K562 (cell line): ENCODE measurements at places on chromosomes 1 and 21.

DNA sequence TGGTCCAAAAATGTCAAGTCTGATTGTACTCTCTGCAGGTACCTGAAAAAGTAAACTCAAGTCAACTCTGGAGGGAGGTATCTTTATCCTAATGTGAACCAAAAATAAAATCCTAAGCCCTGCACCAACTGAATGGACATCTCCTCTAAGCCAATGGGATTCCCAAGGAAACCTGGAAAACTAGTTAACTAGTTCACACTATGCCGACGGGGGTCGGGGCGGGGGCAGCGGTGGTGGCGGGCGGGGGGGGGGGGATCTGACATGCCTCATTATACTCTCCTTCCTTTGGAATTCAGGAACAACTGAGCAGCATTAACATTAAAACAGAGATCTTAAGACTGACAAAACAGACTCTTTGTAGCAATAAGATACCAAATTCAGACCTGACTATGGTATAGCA, 452.6 kb upstream of the CAMK1G start:
- no peak for DNase-seq

GRCh38 chr1:233163696-233164095, 131.8 kb downstream of the PCNX2 start:
- DNase-seq, result no peak

- no peak for DNase-seq
These were observed at the start of gene UAP1 for GRCh38 chr1:162561616-162562469. Gene UAP1, plus strand, starts transcription at chr1:162561722. Its CDS starts 4,347 bp downstream, at chr1:162566069.

DNA sequence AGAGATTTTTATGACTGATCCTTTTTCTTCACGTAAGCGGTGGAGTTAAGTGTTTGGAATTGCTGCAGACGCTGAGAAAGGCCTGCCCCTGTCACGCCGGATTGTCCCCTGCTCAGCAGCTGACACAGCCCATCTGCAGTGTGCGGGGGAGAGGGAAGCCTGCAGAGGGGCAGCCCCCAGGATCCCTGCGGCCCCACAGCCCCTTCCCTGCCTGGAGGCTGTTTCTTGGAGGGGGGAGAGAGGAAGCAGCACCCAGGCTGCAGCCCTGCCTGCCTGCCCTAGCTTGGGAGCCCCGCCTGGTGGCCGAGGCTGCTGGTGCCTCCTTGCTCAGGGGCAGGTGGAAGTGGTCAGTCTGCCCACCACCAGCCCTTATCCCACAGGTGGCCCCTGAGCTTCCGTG, 50.7 kb downstream of the PRDM16 start:
- DNase-seq, result no peak

DNA sequence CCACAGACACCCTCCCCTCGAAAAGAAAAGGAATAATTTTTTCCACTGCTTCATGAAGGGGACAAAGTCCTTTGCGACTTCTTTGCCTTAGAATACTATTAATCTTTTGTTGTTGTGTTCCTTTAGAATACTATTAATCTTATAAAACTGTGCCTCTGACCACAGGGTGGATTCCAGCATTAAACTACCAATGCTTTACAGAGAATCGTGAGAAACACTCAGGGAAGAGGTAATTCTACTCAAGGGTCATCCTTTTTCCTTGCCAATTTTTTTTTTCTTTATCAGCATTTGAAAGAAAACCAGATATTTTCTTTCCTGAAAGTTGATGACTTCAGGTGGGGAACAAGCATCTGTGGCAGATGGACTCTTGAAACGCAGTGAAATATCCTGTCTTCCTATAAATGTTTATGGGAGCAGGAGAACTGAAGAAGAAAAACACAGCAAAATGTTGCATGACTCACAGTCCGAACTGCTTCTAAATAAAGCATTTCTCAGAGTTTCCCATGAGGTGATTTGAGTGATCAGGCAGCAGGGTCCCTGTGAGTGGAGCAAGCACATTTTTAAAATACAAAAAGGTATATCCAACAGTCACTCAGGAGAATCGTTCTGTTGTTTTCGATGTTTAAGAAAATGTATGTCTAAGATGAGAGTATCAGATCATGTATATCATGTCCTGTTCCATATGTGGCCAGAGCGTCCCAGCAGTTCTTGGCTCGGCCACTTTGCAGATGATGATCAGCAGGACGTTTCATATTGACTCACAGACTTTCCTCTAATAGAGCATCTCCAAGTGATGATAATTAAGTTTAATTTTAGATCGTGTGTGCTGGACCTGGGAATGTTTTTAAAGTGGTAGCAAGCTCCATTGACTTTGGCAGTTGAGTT, 154.2 kb upstream of the RUNX1 start:
- DNase-seq, result no peak

DNA sequence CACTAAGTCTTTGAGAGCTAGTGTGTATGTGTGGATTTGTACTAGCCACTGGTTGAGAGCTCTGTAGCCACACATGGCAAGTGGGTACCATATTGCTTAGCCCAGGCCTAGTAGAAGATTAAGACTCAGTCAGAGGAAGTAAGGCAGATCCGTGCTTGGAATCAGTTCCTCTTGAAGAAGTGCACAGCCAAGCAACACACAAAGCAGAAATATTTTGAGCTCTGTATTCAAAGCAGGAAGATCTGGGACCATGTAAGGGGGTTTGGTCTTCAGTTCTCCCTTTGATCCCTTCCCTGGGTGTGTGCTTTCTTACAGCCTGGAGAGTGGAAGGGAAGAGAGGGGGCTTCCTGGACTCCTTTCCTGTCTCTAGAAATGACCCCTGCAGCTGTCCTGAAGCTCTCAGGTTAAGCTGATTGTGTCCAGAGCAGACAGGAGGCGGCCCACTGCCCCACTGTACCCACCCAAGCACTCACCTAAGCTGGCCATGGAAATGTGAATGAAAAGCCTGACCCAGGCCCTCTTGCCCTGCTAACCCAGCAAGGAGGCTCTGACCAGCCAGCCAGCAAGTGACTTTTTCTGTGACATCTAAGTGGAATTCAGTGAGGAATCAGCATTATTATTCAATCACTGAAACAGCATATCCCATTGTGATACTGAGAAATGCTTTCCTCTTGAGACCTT, 3.6 kb downstream of the ETS2 start:
- no peak for DNase-seq

DNA sequence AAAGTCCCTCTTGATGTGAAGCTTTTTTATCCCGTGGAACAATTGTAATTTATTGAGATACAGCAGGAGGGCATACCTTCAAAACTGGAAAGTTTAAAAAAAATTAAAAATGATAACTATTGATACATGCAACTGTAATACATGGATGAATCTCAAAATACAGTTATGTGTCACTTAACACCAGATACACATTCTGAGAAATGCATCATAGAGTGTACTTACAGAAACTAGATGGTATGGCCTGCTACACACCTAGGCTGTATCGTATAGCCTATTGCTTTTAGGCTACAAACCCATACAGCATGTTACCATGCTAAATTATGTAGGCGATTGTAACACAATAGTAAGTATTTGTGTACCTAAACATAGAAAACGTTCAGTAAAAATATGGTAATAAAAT, 7.1 kb upstream of the AKNAD1 start:
- DNase-seq, result no peak

- DNase-seq, result no peak
These were observed 27.2 kb downstream of the HSPG2 start for GRCh38 chr1:21909787-21910503.

DNA sequence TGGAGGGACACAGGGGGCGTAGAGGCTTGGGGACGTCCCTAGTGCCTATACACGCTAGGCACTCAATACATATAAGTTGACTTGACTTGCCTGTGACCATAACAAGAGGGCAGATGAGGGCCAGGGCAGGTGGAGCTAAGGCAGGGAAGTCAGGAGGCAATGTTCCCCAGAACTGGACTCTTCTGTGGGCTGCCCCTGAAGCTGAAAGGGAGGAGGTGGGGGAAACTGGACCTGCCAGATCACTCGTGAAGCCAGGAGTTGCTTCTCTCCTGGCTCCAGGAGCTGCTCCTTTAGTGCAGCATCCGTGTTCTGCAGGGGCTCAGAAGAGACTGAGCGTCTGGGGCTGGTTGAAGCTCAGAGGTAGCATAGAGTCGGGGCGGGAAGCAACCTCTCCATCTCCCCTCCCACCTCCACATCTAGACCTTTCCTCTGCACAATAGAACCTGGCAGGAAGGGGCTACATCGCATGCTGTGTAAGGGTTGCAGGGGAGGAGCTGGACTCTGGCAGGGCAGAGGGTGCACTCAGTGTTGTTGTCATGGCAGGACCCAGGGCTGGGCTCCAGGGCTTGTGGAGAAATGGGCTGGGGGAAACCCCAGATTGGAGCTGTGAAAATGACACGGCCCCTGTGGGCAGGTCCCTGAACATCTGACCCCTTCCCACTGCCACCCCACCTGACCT, 2.9 kb upstream of the SEMA4A start:
- no peak for DNase-seq

DNA sequence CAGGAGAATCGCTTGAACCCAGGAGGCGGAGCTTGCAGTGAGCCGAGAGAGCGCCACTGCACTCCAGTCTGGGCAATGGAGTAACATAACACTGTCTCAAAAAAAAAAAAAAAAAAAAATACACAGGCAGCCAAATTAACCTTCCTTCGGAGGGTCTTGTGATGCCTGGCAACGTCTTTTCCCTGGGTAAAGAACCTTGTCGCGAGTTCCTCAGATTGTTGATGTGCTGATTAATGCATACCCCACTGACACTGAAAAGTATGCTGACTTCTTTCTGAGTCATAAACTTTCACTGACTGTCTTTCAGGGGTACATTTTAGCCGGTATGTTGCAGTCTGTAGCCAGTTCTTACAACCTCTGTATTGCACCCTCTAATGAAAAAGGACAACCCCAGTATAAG, 95.1 kb upstream of the SOD1 start:
- DNase-seq, result no peak

DNA sequence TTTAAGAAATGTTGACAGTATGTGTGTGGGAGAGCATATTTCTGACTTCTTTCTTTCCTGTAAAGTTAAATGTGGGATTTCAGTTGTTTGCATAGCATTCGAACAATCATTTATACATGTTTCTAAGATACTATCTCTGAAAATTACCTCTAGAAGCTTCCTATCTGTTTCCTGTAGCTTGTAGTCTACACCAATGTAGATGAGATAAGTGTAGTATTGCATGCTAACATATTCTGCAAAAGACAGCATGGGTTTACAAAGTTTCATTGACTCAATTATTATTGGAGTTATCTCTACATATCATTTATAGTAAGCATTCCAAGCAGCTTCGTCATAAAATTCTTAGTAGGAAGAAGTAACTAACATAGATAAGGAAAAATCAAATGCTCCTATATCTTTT, 98.9 kb upstream of the DPYD start:
- DNase-seq, result no peak

DNA sequence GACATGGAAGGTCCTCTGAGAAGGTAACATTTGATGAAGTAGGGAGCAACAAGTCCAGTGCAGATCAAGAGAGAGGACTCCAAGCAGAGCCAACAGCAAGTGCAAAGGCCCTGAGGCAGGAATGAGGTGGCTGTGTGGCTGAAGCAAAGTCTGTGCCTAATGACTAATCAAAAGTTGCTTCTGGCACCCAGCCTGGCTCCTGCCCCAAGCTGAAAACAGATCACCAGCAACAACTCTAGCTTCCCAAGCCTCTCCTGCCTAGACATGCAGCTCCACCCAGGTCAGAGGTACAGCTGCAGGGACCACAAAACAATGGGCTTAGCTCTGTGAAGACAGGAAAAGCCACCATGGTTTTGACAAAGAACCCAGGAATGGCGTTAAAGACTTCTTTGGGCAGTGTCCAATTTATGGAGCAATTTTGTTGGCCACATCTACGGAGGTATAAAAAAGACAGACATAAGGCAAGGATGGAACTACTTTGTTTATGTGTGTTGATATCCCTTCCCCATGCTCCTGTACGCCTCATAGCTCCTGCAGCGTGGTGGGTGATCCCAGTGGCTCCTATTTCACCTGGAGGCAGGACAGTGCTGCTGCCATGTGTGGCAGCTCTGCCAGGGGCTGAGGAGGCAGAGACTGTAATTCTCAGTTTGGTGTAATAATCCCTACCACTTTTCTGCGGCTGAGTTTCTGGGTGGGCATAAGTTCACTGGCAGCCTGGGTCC, 26.4 kb upstream of the IGSF3 start:
- peak; percentile 54 for DNase-seq

DNA sequence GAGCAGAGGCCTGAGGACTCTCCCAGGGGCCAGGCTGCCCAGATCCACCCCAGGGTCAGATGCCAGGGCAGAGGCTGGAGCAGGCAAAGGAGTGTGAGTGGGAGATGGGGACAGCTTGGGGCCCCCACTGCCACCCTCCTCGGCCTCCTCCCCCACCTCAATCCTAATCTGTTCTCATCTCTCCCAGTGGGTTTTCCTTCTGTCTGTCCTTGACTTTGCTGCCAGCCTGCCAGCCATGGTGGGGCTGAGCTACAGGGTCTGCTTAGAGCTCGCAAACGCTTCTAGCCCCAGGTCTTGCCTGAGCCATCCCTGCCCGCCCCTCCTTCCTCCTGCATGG, 65.3 kb downstream of the MEGF6 start:
- DNase-seq, result no peak

DNA sequence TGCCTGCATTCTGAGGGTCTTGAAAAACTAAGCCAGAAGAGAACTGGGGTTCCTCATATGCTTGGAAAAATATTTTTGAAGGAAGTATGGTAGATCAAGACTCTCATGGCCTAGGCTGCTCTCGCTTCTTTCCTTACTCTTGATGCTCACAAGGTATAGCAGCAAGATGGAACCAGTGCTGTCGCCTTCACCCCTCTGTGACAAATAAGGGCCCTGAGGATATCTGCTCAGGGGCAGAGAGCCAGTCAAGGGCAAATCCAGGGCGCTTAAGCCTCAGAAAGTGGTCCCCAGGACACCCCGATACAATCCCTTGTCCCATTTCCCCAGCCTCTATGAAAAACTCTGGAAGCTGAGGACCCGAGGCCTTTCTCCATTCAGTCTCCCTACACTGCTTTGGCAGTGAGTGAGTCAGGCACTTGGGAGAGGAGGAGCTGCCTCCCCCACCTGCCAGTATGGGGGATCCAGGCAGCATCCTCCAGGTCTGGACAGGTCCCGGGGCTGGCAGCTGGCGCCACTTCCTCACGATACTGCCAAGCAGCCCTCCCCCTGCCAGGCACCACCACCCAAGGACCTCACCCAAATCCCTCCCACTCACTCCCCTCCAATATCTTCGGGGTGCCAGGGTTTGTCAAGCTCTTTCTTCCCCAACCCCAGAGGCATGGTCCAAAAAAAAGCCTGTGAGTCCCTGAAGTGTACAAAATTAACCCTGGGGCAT, 1.3 kb downstream of the IGSF9 start:
- DNase-seq, result no peak

GRCh38 chr1:184499616-184500015, 112.8 kb downstream of the C1orf21 start:
- DNase-seq, result no peak

GRCh38 chr1:169119405-169119804, 12.9 kb downstream of the ATP1B1 start:
- no peak for DNase-seq

GRCh38 chr1:161324020-161324419, 9.8 kb downstream of the SDHC start:
- no peak for DNase-seq

GRCh38 chr21:15514073-15514946, 215.5 kb upstream of the USP25 start:
- no peak for DNase-seq
